ENCODE measurements at places on chromosomes 4 and X.

DNA sequence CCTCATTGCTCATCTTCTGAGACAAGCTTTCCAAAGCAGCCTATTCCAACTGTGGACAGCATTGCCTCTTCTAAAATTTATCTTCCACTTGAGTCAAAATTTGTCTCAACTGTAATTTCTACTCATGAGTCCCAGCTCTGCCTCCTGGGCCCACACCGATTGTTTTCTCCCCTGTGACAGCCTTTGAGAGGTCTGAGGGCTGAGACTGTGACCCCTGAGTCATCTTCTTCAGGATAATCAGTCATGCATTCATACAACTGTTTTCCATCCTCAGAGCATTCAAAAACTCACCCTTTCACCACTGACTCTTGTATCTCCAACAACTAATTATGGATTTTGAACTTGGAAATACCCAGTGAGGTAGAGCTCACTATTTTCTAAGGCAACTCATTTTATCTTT, 228.1 kb downstream of the EDA2R start:
- DNase-seq = no peak

GRCh38 chrX:124836786-124837185, 482.9 kb upstream of the TEX13C start:
- no peak for DNase-seq

GRCh38 chrX:1657367-1658070, 42.7 kb downstream of the ASMT start:
- no peak for DNase-seq

- DNase-seq = no peak
Measured at GRCh38 chr4:180152831-180153230, 2090.4 kb upstream of the TENM3 start.

DNA sequence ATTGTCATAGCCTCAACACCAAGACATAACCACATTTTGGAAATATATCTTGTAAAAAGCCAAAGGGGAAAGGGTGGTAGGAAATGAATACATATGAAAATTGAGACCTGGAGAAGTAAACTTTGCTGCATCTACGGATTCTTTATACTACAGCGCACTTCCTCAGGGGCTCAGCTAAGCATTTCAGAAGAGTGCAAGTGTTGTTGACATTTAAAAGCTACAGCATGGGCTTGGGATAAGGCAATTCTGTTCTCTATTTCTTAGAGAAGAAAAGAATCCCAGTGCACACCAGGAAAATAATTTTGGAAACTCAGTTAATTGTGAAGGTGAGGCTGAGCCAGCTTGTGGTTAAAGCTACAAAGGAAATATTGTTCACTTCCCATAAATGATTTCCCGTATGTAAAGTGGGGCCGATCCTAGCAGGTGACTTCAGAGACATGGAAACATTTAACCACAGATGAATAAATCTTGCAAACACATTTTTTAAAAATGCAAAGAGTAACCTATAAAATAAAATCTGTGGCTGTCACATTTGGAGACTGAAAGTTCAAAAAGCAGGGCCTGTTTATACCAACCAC, 12.6 kb upstream of the GBA3 start:
- no peak for DNase-seq

- DNase-seq = no peak
Measured at GRCh38 chrX:71547339-71547738, 14.4 kb downstream of the OGT start.

DNA sequence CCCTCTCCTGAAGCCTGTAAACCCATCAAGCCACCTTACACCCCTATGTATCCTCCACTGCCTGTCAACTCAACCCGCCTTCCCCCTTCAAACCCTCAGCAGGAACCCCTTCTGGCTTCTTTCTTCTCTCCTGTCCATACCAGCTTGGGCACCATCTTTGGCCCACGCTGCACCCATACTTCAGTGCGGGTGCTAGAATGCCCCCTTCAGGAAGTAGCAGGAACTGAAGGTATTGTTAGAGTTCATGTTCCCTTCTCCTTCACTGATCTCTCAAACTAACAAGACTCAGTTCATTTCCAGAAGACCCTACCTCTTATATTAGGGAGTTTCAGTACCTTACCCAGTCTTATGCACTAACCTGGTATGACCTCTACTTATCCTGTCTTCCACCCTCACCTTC, 1.5 kb upstream of the UGT2B17 start:
- no peak for DNase-seq

DNA sequence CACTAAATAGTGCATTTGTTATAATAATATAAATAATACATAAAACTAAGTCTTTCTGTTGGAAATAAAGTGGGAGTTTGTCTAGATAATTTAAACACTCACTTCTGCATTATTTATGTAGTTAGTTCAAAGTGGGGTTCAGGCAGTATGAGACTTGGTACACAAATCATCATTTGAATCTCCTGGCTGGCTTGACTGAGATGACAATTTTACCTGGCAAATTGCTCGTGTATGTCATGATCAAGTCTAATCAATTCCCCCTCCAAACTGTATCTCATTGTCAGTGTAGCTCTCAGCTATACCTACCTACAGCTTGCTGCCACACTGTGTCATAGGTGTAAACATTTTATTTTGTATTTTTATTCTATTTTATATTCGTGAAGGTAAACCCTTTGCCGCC, 563.4 kb upstream of the TENM3 start:
- DNase-seq = no peak

DNA sequence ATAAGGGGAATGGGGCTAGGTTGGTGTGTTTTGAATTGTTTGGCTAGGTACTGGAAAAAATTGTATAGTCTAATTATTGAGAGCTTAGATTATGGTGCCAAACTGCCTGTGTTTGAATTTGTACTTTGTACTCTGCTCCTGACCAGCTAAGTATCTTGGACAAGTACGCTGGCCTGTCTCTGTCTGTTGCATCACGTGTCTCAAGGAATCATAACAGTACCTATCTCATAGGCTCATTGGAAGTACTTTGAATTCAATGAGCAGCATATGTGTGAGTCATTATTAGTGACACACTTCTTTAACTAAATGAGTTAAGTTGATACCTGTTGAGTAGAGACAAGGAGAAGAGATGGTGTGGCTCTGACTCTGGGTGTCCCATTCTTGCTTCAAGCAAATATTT, 69.5 kb upstream of the MND1 start:
- no peak for DNase-seq

DNA sequence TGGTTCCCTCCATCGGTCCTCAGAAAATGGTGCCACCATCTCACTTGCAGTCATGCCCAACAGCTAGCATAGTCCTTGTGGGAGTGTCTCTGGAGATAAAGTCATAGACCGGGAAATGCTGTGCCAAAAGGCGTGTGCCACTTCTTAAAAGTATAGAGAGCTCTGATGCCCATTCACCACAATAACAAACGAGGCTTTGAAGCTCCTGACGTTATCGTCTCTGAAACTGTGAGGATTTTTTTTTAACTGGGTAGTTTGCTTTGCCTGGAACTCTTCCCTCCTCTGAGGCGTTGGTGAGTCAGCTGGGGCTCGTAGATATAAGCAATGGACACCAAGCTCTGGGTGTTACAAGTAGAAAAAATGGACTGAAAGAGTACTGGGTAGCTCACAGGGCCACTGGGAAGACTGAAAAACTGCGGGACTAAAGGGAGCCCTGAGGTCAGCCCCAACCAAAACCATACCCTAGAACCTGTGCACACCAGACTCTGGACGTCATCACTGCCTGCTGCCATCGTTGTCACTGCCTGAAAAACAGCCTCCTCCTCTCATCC, 89.4 kb upstream of the TRIM2 start:
- DNase-seq = no peak

GRCh38 chr4:140344621-140345020, 28.8 kb upstream of the SCOC start:
- no peak for DNase-seq

DNA sequence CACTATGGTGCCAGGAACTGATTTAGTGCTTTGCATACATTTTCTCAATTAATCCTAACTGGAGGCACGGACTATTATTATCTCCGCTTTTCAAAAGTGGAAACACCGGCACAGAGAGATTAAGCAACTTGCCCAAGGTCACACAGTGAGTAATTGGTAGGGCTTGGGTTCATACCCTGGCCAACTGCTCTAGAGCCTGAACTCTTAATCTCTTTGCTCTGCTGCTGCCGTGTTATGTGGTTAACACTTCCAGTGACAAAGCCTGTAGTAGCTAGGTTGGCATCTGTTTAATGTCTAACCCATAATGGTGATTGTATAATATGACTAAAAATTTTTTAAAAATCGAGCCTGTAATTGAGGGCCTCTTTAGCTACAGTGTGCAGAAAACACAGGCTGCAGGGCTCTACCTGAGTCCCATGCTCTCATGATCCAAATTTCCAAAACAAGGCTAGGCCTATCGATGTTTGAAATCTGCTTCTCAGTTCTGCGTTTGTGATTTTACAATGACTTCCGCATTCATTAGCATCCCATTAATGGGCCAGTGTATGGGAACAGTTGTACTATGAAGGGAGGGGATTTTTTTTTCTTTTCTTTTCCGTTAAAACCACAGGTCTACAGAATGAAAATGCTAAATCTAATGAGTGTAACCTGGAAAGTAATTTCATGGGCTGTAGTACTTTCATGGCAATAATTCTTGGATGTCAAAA, 219.3 kb upstream of the JADE1 start:
- no peak for DNase-seq

GRCh38 chrX:53474707-53475106, 40.5 kb upstream of the HSD17B10 start:
- DNase-seq = no peak

GRCh38 chr4:152616804-152617203, 63.0 kb downstream of the TMEM154 start:
- DNase-seq = no peak

- no peak for DNase-seq
Measured at GRCh38 chr4:125323654-125324053, 8.9 kb downstream of the FAT4 start.

- DNase-seq = no peak
Measured at GRCh38 chr4:54593795-54594322, 63.9 kb upstream of the KIT start.

GRCh38 chrX:45261005-45261404, 60.3 kb upstream of the DIPK2B start:
- no peak for DNase-seq

- peak; percentile 63 for DNase-seq
Measured at GRCh38 chr4:113979148-113979904, at the start of gene ARSJ. ARSJ (minus strand) TSS chr4:113979647; CDS start chr4:113978834, 813 bp downstream.

GRCh38 chrX:7620560-7620959, 222.4 kb upstream of the VCX start:
- DNase-seq = no peak
